MG63 (cell line): ENCODE measurements at places on chromosomes 6 and 20. TPM values are rescaled to one million over a fixed set of nuclear protein-coding genes. Genes with fewer than 3 reads are reported as not detected.

Gene MYB
- total RNA-seq: 1.5 TPM in 1 of 2 replicates, not detected in the other

Gene OR2J3
- not detected in 2 replicates for total RNA-seq

Gene NKX2-4
- not detected in 2 replicates for total RNA-seq

Gene NHLRC1
- total RNA-seq: 0.49 TPM in 1 of 2 replicates, not detected in the other

Gene C4A
- total RNA-seq: 0.26 TPM in 1 of 2 replicates, not detected in the other

Gene HTR1E
- total RNA-seq: not detected in 2 replicates

Gene TBXT
- not detected in 2 replicates for total RNA-seq

Gene TINAG
- total RNA-seq: not detected in 2 replicates

Gene MRPL2
- 31.0 and 54.7 TPM in 2 replicates for total RNA-seq

Gene LCA5
- 3.2 and 7.7 TPM in 2 replicates for total RNA-seq

Gene LY6G6D
- not detected in 2 replicates for total RNA-seq

Gene JPH2
- total RNA-seq: 6.5 and 9.9 TPM in 2 replicates

Gene CAPN11
- not detected in 2 replicates for total RNA-seq

Gene TRIM40
- total RNA-seq: not detected in 2 replicates

Gene MOG
- total RNA-seq: not detected in 2 replicates

Gene RSPO3
- total RNA-seq: not detected in 2 replicates

Gene TMEM200A
- total RNA-seq: 0.13 TPM in 1 of 2 replicates, not detected in the other
